ENCODE measurements at places on chromosomes 2 and 18.

DNA sequence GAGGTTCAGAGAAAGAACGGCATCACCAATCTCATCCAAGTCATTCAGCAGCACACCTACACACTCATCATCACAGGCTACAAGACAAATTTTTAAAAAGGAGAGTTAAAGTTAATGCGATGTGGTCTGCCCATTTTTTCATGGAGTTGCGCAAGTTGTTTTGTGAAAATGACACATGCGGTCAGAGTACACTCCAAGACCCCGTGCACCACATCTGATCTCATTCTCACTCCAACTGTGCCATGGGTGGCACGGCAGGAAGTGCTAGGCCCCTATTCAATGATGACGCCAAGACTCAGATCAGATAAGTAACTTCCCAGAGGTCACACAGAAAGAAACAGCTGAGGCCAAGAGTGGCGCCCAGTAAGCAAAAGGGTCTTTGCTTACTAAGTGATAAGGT, 119.8 kb downstream of the LAMA1 start:
- DNase-seq, result no peak

GRCh38 chr2:36562240-36562639, 35.7 kb downstream of the FEZ2 start:
- no peak for DNase-seq

- DNase-seq, result no peak
Observed at GRCh38 chr18:80006724-80007123, 18.4 kb upstream of the TXNL4A start.

DNA sequence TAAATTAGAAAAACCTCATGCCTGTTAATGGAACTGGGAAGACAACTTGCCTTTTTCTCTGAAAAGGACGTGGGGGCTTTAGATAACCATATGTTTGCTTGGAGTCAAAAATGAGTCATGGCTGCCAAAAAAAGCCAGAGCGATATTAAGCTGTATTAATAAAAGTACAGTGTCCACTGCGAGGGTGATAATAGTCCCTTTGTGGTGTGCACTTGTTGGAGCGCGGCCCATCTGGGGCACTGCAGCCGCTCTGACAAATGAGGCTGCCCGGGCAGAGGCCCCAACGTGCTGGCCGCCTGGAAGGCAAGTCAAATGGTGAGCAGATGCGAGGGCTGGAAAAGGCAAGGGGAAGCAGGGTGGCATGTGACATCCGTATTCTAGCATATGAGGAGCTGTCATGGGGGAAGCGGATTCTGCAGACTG, 103.3 kb upstream of the NCK2 start:
- DNase-seq, result no peak

GRCh38 chr2:233422050-233422639, 67.9 kb downstream of the DGKD start:
- peak; percentile 47 for DNase-seq

GRCh38 chr2:156083763-156084493, 248.6 kb downstream of the NR4A2 start:
- no peak for DNase-seq

DNA sequence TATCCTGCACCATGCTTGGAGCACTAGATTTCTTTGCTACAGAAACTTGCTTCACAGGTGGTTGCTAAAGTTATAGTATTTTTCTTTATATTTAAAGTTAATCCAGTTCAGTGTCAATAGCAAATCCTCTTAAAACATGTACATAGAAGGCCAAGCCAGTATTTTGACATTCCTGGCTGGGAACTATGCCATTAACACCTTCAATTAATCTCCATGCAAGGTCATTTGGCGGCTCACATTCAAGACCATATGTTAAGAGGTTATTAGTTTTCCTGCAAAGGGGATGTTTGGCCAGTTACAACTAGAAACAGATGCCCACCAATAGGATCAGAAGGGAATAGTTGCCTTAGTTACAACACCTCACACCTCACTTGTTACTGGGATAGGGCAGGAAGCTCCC, 261.3 kb upstream of the MEIS1 start:
- no peak for DNase-seq

GRCh38 chr2:135590619-135591260, 59.5 kb downstream of the R3HDM1 start:
- DNase-seq, result no peak

GRCh38 chr2:9315280-9315847, 108.0 kb downstream of the ITGB1BP1 start:
- no peak for DNase-seq

GRCh38 chr18:32042337-32042736, 23.7 kb downstream of the RNF125 start:
- DNase-seq, result no peak

Measured in activated CD8-positive, alpha-beta memory T cell treated with anti-CD3 and anti-CD28 coated beads for 1 hour (primary cell).